ENCODE measurements at places on chromosomes 4 and X.

- no peak for DNase-seq
Observed at GRCh38 chr4:153938994-153939393, 150.1 kb upstream of the SFRP2 start.

DNA sequence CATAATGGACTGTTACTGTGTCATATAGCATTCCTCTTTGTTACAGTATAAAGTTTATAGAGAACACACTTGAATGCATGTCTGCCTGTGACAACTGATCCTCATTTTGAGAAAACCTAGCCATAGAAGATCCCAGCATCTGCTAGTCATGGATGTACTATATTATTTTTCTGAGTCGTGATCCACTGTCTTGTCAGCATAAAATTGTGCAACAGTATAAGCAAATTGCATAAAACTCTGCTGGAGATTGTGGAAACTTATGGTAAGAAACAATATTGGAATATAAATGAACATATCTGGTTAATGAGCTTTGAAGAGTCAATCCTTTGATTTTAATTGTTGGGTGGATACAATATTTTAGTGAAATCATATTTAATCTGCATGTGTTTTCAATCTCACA is 3.6 kb downstream of the NEIL3 start:
- DNase-seq = no peak

- no peak for DNase-seq
Observed at GRCh38 chr4:73648478-73648877, 28.2 kb upstream of the RASSF6 start.

GRCh38 chr4:70859066-70859465 is 19.4 kb upstream of the GRSF1 start:
- no peak for DNase-seq

- no peak for DNase-seq
Observed at GRCh38 chr4:111639876-111640275, 505.4 kb upstream of the FAM241A start.

GRCh38 chrX:133175605-133176004 is 42.5 kb downstream of the TFDP3 start:
- no peak for DNase-seq

DNA sequence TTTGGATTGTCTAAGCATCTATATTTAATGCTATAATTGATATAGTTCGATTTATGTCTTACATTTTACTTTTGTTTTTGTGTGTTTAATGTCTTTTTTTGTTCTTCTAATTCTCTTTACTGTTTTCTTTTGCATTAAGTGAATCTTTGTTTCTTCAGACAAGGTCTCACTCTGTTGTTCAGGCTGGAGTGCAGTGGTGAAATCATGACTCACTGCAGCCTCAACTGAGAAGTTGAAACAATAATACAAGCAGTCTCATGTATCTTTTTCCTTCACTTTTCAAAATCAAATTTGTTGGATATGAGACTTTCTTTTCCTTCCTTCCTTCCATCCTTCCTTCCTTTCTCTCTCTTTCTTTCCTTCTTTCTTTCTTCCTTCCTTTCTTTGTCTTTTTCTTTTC is 1401.6 kb downstream of the ADGRL3 start:
- no peak for DNase-seq

DNA sequence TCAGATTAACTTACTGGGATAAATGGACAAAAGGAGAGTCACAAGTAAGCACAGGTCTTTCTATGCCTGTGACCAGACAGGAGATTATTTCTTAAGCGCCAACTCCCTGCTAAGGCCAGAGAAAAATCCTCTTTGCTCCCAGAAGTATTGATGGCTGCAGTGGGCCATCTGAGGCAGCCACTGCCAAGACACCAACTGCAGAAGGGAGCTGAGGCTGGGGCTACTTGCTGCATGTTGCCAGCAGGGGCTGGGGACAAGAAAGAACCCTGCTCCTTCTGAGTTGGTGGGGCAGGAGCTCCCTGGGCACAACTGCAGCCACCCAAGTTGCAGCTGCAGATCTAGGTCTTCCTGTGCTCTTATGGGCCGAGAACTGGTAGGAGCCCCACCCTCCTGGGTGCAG is 1075.3 kb downstream of the PCDH18 start:
- no peak for DNase-seq

DNA sequence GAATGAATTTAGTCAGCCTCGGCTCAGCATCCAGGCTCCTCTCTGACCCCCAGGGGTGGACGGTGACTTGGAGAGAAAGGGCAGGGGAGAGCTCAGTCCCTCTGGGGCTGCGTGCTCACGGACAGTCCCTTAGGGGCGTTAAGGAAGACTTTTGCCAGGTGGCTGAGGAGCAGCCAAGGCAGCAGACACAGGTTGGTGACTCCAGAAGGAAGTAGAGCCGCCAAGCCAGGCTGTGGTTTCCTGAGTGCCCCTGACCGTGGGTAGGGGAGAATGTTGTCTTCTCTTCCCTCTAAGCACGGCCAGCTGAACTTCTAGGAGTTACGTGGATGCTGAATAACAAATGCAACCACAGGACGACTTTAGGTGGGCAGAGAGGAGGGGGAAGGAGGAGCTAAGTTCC is 91.0 kb upstream of the MTM1 start:
- no peak for DNase-seq

GRCh38 chrX:39762266-39762841 is 335.4 kb downstream of the BCOR start:
- no peak for DNase-seq

- no peak for DNase-seq
Observed at GRCh38 chr4:124151031-124151430, 561.5 kb downstream of the ANKRD50 start.

DNA sequence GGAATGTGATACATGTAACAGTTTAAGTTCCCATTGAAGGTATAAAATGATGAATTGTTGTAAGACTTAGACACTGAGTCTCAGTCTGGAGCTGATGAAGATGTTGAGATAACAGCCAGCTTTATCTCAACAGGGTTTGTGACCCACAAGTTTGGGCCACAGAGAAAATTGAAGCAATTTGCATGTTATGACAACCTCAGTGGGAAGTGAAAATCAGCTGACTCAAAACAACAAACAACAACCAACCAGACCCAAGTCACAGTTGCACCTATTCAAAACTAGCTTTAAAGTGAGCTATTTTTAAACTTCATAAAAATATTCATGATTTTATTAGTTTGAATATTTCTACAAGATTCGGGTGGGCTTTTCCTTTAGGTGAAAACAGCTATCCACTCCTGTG is 8.0 kb downstream of the SFRP2 start:
- DNase-seq = no peak

DNA sequence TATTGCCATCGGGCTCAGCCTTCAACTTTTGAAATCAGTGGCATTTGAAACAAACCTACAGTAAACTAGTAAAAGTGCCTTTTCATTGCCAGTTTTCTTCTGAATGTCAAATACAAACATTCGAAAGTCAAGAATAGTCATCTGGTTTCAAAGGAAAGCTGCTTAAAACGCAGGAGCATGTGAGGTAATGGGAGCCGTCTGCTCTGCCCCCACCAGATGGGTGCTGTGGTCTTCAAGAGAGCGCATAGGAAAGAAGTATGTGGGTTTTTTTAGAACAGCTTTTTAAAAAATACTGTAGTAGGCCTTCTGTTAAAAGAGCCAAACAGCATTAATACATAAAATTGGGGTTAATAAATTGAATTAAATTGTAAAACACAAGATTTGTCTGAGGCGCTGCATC is 88.6 kb downstream of the STOX2 start:
- DNase-seq = no peak

DNA sequence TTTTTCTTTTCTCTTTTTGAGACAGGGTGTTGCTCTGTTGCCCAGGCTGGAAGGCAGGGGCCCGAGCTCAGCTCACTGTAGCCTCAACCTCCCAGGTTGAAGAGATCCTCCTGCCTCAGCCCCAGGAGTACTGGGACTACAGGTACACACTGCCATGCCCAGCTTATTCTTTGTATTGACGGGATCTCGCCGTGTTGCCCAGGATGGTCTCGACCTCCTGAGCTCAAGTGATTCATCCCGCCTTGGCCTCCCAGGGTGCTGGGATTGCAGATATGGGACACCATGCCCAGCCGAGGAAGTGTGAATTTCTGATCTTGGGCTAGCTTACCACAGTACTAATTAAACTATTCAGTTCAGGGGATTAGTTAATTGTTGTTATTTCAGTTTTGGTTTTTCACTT is 28.6 kb upstream of the FAM193A start:
- no peak for DNase-seq

- DNase-seq = no peak
Observed at GRCh38 chrX:25287521-25287920, 271.8 kb upstream of the ARX start.

- no peak for DNase-seq
Observed at GRCh38 chr4:25377572-25378436, 741 bp downstream of the ANAPC4 start.

- no peak for DNase-seq
Observed at GRCh38 chr4:8238515-8239053, 31.0 kb upstream of the HTRA3 start.

GRCh38 chrX:154378799-154379568 is at the start of gene EMD:
TSS of gene EMD (plus strand) at chrX:154379295. CDS start at chrX:154379485, 190 bp downstream.
- peak; percentile 92 for DNase-seq

DNA sequence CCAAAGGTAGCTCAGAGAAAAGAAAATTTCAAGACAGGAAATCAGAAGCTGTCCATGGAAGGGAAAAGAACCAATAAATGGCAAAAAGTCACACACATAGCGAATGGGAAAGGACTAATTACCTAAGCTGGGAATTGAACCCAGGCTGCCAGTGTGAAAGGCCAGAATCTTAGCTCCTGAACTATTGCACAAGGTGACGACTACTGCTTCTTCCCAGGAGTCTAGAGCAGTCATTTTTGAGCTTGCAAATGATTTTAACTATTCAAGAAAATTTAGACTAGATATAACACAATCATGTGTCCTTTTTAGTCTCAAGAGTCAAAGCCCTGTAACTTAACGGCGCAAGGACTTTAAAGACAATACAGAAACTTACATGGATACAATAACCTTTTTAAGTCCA is 34.1 kb upstream of the ZNF81 start:
- DNase-seq = no peak

DNA sequence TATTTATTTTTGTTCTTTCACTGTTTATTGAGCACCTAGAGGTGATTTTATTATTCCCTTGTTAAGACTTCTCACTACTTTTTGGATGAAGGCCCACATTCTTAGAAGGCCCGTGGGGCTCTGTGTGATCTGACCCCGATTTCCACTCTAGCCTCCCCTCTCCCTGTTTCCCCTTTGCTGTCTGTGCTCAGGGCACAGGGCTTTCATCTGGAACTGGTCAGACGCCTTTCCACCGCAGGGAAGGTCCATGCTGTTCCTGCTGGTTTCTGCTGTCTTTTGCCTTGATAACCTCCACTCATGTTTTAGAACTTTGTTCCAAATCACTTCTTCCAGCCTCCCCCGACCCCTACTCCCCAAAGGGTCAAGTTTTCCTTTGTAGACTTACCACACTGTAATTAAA is 31.3 kb upstream of the ANAPC4 start:
- no peak for DNase-seq

GRCh38 chrX:63754136-63754859 is 30.7 kb downstream of the ARHGEF9 start:
- DNase-seq = no peak

- DNase-seq = no peak
Observed at GRCh38 chrX:37926700-37927099, 79.3 kb upstream of the DYNLT3 start.

GRCh38 chr4:23212558-23212957 is 519.8 kb downstream of the GBA3 start:
- no peak for DNase-seq

GRCh38 chrX:18789916-18790315 is 82.5 kb downstream of the PPEF1 start:
- DNase-seq = no peak

- DNase-seq = no peak
Observed at GRCh38 chr4:55269470-55269869, 76.6 kb upstream of the SRD5A3 start.

Measured in stimulated activated CD8-positive, alpha-beta memory T cell treated with anti-CD3 and anti-CD28 coated beads, Interleukin-4, amount 100 ng/mL, for 1 hour (primary cell).